ENCODE measurements at places on chromosomes 16 and 17.

- no peak for DNase-seq
These were observed 280.0 kb downstream of the TMEM114 start for GRCh38 chr16:8310323-8310722.

DNA sequence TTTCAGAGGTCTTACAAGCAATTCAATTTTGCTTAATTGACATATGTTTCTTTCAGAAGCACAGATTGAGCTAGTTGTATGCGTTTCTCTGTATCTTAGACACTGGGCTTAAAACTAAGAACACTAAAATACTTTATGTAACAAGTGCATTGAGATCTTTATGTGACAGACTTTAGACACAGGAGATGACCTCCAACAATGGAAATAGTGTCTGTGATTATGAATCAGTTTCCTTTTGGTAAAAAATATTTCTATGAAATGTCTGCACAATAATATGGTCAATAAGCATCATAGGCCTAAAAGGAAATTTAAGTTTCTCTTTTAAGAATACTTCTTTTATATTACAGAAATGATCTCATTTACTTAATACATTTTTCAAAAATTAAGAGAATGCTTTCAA, 153.2 kb downstream of the SKAP1 start:
- DNase-seq = no peak

- no peak for DNase-seq
These were observed 8.8 kb downstream of the CMTM2 start for GRCh38 chr16:66587881-66588600.

DNA sequence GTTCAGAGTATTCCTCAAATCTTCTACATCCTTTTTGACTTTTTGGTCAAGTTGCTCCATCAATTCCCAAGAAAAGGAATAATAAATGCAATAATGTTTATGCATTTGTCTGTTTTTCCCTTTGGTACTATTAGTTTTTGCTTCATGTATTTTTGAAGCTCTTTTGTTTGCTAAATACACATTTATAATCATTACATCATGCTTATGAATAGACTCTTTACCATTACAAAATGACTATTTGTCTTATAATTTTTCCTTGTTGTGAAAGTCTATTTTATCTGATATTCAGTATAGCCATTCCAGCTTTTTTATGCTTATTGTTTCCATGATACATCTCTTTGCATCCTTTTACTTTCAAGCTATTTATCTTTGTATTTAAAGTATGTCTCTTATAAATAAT, 41.2 kb downstream of the CEP112 start:
- DNase-seq = no peak

DNA sequence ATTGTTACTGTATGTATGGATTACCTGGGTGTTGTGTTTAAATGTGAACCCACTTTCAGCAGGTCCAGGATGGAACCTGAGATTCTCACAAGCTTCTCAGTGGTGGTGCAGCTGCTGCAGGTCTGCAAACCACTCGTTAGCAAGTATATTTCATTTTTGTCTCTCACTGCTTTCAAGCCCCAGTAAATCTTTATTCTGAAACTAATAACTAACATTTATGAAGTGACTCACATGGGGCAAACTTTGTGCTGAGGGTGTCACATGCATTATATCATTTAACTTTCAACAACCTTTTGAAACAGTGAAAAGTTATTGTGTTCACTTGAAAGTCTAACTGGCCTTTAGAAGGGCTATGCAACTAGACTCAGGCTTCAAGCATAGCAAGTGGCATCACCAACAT, 98.9 kb upstream of the DYNLRB2 start:
- no peak for DNase-seq

DNA sequence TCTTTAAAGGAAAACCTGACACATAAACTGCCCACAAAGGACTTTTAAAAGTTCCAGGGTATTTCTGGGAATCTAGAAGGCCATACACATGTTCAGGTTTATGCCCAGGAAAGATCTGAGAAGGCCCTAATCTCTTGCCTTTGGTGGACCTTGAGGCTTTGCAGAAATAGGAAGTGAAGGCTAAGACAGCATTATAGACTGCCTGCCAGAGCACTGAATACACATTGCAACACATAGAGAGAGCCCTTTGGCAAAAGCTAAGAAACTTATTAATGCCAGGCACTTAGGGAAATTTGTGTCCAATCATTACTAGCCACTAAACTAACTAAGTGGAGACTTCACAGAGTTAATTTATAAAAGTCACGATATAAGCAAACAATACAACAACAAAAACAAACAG, 70.4 kb downstream of the MMD start:
- no peak for DNase-seq

DNA sequence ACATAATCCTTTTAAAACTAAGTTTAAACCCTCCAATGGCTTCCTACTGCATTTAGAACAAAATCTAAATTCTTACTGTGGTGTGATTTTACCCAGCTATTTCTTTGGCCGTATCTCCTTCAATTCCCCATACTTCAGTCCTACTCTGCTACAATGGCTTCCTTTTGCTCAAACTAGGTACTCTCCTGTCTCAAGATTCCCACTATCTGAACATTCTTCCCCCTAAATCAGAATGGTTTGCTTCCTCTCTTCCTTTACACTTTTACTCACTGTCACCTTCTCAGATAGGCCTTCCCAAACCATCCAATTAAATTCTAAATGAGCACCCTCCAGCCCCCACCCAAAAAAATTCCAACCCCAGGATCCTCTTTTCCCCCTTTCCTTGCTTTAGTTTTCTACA, 109.2 kb downstream of the BRIP1 start:
- no peak for DNase-seq

- DNase-seq = no peak
These were observed 58.1 kb downstream of the ZFHX3 start for GRCh38 chr16:72989579-72990551.

DNA sequence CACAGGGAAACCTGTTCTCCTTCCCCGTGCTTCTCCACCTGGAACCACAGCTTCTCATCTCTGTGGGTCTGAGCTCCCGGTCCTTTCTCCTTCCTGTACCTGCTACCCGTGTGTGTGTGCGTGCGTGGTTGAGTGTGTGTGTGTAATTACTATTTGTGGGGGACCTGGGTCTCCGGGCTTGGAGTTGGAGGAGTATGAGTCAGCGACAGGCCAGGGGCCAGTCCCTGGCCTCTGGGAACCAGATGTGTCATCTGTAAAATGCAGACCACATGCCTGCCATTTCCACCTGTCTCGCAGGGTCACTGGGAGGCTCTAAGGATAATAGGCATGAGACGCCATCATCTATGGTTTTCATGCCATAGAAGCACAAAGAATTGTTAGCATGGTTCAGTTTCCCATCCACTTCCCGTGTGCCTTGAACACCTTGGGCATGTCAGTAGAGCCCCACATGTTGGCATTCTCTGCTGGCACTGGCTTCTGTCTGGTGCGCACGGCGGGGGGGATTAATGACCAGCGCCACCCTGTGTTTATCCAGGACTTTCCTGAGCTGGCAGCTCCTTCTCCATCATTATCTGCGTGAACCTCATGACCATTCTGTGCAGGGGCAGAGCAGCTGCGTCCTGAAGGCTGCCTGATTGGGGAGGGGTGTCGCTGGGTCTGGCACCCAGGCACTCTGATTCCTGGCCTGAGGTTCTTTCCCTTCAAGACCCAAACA, 1.5 kb downstream of the ZNF205 start:
- DNase-seq = no peak

DNA sequence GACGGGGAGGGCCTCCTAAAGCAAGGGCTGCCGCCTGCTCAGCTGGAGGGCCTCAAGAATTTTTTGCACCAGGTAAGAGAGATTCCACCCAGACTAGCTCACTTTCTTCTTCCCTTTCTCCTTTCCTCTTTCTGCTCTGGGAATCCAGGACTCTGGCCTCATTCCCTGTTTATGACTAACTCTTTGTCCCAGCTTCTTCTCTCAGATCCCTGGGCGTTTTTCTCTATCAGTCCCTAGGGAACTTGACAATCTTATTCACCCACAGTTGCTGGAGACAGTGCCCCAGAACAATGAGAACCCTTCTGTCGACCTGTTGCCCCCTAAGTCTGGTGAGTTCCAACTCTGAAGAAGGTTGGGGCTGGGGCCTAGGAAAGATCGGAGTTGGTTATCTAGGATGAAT, 15.6 kb downstream of the CNTROB start:
- no peak for DNase-seq

GRCh38 chr17:4908301-4908700, 5.4 kb upstream of the CHRNE start:
- no peak for DNase-seq

DNA sequence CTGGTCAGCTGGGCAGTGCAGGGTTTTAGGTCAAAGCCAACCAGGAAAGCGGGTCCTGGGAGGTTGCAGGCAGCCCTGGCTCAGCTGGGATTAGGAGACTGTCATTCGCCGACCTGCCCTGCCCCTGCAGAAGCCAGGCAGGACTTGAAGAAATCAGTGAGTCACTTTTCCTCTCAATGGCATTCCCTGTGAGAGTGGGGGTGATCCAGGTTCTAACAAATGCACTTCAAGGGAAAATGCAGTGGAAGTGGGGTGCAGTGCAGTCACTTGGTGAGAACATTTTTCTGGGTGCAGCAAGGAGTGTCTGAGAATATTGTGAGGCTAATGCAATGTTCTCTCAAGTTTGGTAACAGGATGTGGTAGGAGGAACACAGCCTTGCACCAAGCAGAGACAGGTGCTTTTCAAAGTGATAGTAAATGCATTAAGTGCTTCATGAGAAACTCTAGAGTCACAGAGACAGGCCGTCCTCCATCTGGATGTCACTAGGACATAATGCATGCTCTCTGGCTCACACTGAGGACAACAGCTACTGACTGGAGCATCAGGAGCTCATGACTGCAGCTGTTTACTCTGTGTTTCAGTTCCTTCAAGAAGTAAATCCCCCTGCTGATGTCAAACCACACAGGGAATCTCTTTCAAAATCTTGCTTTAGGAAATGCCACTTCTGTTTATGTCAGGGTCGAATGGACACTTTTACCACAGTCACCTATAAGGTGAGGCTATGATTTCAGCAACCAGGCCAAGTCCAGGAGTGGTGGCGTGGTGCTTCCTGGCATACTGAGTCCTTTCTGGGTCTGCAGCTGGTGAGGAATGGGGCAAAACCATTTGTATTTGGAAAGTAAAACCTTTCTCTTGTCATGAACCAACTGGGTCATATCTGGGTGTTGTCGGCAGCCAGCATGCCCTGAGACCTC, 16.7 kb downstream of the CDK5R1 start:
- DNase-seq = no peak

DNA sequence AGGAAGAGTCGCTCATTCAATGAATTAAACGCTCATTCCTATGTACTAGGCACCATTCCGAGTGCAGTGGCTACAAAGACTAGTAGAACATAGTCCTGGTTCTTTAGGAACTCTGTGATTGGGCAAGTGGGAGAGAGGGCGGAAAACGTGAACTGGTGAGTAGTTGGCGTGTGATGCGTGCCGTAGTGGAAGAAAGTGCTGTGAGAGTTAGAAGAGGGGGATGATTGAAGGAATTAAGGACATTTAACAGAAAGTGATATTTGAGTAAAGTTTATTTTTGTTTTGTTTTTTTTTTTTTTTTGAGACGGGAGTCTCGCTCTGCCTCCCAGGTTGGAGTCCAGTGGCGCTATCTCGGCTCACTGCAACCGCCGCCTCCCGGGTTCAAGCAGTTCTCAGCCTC, 7.9 kb upstream of the SLFN14 start:
- peak; percentile 22 for DNase-seq

- DNase-seq = no peak
These were observed 274.5 kb upstream of the KIF2B start for GRCh38 chr17:53548252-53548651.

DNA sequence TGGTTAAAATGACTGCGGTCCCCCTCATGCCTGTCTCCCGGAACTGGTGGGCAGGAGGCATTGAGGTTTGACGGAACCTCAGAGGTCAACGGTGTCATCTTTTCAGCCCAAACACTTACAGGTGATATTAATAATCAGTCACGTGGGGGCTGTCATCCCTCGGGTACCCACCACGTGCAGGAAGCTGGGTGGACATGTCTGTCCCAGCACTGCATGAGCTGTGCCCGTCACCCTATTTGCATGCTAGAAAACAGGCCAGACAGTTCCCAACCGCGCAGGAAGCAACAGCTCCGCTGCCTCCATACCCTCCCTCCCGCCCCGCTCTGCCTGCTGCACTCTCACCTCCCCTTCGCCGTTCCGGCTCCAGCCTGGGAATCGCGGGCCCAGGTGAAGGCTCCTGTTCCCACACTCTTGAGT, 1.4 kb downstream of the SYNGR3 start:
- no peak for DNase-seq

GRCh38 chr17:79515110-79515509, 95.7 kb downstream of the RBFOX3 start:
- DNase-seq = no peak

DNA sequence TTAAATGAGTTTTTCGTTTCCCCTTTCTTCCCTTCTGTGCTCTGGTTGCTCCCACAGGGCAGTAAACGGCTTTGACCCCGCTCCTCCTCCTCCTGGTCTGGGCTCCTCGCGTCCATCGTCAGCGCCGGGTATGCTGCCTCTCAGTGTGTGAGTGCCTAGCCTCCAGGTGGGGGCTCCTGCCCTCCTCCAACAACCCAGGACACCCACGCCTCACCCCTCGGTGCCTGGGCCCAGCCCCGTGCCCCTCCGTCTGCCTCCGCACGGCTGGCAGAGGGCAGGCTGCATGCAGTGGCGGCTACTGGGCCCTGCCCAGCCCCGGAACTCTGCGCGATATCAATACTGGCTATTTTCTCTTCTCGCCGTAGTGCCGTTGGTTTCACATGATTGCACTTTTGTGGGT, 31.2 kb downstream of the NDEL1 start:
- no peak for DNase-seq

DNA sequence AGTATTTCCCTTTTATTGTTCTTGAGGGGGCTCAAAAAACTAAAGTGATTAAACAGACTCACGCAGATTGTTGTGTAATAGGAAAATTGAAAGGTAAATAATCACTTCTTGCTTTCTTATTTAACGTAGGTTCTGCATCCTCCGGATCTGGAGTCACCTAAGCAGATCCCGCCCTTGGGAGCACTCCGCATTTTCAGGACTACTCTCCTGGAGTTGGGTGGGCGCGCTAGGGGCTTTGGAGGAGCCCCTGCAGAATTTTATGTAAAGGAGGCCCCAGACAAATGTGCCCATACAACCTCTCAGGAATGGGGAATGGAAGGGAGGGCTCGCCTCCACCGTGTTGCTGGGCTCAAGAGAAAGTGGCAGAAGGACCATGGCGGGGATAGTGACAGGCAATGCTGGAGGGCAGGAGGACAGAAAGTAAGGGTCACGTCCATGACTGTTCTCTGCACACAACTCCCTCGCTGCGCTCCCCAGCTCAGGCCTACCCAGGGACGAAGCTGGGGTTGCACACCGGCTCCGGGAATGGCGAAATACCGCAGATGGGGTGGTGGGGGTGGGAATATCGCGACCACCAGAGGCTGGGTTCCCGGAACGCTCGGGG, 8.3 kb downstream of the MT2A start:
- DNase-seq = no peak

GRCh38 chr17:80237386-80237785, 17.2 kb downstream of the SLC26A11 start:
- DNase-seq = no peak

Measured in stimulated activated CD8-positive, alpha-beta memory T cell treated with anti-CD3 and anti-CD28 coated beads, Interleukin-7, amount 100 ng/mL, for 4 hours (primary cell).